Stimulated activated CD4-positive, alpha-beta T cell treated with anti-CD3 and anti-CD28 coated beads, Interleukin-2, amount 100 ng/mL, for 24 hours (primary cell): ENCODE measurements at places on chromosomes 1 and 21.

DNA sequence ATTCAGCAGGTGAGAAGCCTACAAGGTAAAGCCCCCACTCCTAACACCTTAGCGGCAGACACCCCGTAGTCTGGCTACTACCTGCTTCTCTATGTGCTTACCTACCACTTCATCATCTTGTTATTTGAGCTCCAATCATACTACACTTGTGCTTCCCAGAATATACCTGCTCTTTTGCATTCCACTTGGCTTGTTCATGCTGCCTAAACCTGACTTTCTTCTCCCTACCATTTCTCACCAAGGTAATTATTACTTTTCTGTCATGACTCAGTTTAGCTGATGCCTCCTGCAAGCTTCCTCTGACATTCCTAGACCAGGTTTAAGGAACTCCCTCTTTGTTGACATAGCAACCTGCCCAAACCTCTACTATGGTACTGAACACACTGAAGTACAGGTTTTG is 495.6 kb upstream of the C1orf87 start:
- DNase-seq: no peak

DNA sequence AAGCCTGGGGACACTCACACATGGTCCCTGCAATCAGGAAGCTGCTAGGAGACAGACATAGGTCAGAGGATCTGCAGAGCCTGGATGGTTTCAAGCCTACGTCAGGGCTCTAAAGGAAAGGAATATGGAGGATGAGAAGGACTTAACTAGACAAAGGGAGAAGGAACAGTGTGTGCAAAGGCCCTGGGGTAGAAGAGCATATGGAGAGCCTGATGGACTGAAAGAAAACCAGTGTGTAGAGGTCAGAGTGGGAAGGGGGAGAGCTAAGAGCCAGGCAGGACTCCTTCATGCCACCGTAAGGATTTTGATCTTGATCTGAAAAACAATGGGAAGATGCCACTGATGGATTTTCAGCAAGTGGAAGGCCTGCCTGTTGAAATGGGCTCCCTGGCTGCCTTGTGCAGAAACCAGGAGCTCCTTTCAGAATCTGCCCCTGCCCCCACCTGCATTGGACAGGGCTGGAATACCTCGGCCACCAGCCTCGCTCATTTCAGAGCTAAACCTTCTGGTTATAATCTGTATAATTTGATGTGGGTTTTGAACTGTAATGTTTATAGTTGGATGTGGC is 8.6 kb downstream of the FHAD1 start:
- DNase-seq: no peak

GRCh38 chr1:170194451-170194850 is 48.7 kb downstream of the NTMT2 start:
- no peak for DNase-seq

GRCh38 chr1:185598332-185598731 is 135.9 kb upstream of the HMCN1 start:
- no peak for DNase-seq

GRCh38 chr1:31607360-31607759 is 10.1 kb upstream of the HCRTR1 start:
- no peak for DNase-seq

DNA sequence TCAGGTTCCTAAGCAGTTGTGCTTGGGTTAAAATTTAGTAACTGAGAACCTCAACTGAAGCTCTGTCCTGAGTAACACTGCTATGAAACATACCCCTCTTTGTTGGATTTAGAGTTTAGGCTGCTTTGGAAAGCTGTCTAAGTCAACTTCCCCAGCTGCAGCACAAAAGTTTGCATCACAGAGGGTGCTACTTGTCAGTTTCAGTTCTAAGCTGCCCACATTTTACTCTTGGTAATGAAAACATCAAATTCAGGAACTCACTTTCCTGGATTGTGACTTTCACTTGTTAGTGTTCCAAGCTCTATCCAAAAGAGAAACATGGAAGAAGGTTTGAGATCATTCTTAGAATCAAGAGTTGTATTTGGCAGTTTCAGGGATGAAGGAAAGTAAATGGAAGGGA is 191.7 kb upstream of the NFIA start:
- DNase-seq: no peak

- DNase-seq: peak; percentile 34
These were observed 107.3 kb downstream of the NMNAT2 start for GRCh38 chr1:183310753-183311479.
